PC-3 (cell line): ENCODE measurements at places on chromosomes 2 and 18.

- H3K4me3 ChIP-seq = no peak overlapping the region
- no peaks in the 10 kb centered on the region for H3K27me3 ChIP-seq
- H3K4me1 ChIP-seq = no peaks in the 10 kb centered on the region
- DNase-seq = no peak
- H3K27ac ChIP-seq = no peak overlapping the region
These were observed 379.9 kb upstream of the DSEL start for GRCh38 chr18:67896451-67896850.

- no peak overlapping the region for H3K27ac ChIP-seq
- no peaks in the 10 kb centered on the region for H3K36me3 ChIP-seq
- DNase-seq = peak; percentile 72
- H3K4me1 ChIP-seq = no peaks in the 10 kb centered on the region
- no peaks in the 10 kb centered on the region for H3K27me3 ChIP-seq
These were observed 26.6 kb upstream of the LANCL1 start for GRCh38 chr2:210503001-210503623.

DNA sequence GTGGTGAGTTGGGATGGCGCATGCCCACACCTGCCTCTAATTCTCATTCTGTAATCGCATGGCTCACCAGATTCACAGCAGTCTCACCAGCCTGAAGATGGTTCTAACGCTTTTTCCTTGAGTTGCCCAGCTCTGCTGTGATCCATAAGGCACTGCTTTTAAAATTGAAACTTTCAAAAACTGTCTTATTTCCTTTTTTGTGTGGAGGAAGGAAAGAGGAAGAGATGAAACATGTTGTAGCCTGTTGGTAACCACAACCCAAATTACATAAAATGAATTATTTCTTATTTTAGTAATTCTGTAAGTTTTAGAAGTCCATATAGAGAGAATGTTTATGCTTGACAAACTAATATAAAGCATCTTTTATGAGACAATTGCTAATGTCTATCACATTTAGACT, 165.4 kb downstream of the RBM43 start:
- no peak for DNase-seq
- no peaks in the 10 kb centered on the region for H3K36me3 ChIP-seq
- no peaks in the 10 kb centered on the region for H3K4me1 ChIP-seq

- H3K4me1 ChIP-seq = peaks cover 32% of the 10 kb centered on the region
- 0 out of 2 replicates have a peak overlapping the region, but pooled peaks have one; percentile 13 for H3K27ac ChIP-seq
These were observed 566 bp upstream of the OSR1 start for GRCh38 chr2:19359021-19359357.

GRCh38 chr18:77872166-77872565, 622.5 kb downstream of the GALR1 start:
- H3K27ac ChIP-seq = no peak overlapping the region
- H3K36me3 ChIP-seq = no peaks in the 10 kb centered on the region
- no peaks in the 10 kb centered on the region for H3K4me1 ChIP-seq
- no peak for DNase-seq

DNA sequence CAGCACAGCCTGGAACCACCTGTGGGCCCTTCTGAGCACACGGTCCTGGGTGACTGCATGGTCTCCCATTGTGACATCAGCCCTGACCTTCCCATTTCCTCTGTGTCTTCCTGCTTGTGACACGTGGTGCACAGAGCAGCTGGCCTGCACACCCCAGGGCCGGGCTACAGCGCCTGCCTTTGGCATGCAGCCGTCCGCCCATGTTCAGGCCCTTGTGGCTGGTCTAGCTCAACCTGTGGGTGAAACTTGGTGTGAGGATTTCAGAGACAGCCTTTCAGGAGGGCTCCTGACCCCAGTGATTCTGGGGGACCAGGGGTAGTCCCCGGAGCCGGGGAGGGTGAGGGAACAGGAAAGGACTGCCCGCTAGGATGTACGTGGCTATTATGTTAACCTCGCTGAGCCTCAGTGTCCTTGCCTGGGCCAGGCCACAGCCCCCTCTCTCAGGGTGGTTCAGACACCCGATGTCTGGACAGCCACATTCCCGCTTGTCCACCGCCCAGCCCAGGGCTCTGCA, 284.8 kb upstream of the HS6ST1 start:
- H3K4me3 ChIP-seq = no peak overlapping the region
- H3K36me3 ChIP-seq = no peaks in the 10 kb centered on the region
- peaks cover 6% of the 10 kb centered on the region; the same call in 1 of the 2 replicates for H3K27me3 ChIP-seq
- no peaks in the 10 kb centered on the region for H3K4me1 ChIP-seq
- DNase-seq = no peak

DNA sequence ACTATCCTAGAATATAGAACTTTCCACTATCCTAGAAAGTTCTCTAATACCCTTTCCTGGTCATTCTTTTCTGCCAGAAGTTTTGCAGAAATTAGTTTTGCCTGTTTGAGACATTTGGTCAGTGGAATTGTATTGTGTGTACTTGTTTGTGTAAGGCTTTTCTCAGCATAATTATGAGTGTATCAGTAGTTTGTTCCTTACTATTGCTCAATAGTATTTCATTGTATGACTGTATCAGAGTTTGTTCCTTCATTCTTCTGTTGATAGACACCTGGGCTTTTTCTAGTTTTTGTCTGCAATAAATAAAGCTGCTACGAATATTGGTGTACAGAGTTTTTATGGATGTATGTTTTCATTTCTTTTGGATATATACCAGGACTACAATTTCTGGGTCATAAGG, 27.2 kb downstream of the CCDC138 start:
- H3K27ac ChIP-seq = no peak overlapping the region
- no peaks in the 10 kb centered on the region for H3K4me1 ChIP-seq
- DNase-seq = no peak

DNA sequence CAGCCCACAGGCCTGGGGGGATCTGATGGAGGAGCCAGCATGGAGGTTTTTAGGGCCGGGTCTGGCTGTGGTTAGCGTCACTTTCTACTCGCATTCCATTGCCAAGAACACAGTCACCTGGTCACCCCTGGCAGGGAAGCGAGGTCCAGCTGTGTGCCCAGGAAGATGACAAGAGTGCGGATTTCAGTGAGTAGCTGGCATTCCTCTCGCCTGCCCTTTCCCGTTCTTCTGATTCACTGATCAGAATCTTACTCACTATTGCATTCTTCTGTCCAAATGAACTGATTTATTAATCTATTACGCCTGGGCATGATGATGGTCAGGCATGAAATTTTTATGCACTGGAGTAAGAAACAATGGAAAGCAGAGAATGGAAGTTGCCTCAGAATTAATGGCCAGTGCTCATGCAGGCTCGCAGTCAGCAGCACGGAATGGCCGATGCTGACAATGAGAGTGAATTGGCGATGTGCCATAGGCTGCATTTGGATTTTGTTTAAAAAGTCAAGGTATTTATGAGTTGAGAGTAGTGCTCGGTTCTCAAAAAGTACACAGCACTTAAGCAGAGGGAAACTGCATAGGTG, 76.4 kb upstream of the MGAT5 start:
- peaks cover 9% of the 10 kb centered on the region; the same call in 1 of the 2 replicates for H3K4me1 ChIP-seq
- H3K27me3 ChIP-seq = no peaks in the 10 kb centered on the region
- H3K27ac ChIP-seq = no peak overlapping the region
- H3K4me3 ChIP-seq = no peak overlapping the region

DNA sequence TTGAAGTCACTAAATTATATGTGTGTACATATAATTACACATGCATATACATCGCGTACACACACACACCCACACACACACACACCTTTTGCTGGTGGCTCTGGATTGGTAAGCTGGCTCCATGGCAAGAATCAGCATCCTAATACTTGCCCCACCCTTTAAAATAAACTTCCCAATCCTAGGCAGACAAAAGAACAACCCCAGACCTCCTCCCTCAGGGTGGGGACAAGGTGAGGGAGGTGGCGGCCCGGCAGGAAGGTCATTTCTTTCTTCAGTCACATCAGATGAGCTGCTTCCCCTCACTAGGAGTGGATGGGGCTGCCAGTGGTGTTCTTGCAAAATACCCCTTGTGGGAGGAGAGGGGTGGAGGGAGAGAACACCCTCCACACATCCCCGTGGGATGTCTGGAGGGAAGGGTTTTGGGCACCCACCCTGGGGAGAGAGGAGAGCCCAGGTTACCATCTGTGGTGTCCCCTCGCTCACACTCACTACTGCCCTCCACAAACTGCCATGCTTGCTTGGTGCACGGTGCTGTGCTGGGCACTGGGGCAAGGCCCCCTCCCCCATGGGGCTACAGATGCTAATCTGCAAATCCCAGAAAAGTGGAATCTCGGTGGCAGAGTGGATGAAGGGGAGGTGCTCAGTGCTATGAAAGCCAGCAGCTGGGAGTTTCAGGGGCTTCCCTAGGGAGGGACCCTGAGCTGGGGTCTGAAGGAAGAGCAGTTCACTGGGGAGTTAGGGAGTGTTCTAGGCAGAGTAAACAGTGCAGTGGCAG, 64.0 kb downstream of the ODC1 start:
- peak; percentile 22 for DNase-seq
- H3K4me1 ChIP-seq = peaks cover 70% of the 10 kb centered on the region
- no peaks in the 10 kb centered on the region for H3K27me3 ChIP-seq
- no peak overlapping the region for H3K4me3 ChIP-seq
